Stimulated activated CD4-positive, alpha-beta T cell treated with anti-CD3 and anti-CD28 coated beads, Interleukin-1b, Interleukin-23, amount 100 ng/mL, for 4 hours (primary cell): ENCODE measurements at places on chromosomes 1 and 21.

DNA sequence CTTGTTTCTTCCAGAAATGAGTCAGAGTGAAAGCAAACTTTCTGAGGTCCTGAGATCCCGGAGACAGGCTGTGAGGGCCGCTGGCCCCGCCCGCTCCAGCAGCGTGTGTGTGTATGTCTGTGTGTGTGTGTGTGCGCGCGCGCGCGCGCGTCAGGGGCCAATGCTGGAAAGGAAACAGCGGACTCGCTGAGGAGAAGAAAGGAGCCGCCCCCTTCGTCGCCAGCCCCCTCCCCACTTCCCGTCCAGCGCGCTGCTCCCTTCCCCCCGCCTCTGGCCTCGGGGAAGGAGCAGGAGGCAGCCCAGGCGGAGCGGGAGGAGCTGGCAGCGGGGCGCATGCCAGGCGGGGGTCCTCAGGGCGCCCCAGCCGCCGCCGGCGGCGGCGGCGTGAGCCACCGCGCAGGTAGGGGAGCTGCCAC is at the start of gene DISC1:
Gene DISC1, plus strand, starts transcription at position 256 of the 416 bp plus-strand sequence. Its CDS starts 78 bp downstream, at position 334.
- DNase-seq = peak; percentile 42

- no peak for DNase-seq
Observed at GRCh38 chr1:21174654-21175323, 1.9 kb downstream of the EIF4G3 start.

GRCh38 chr1:62232871-62233278 is 38.2 kb downstream of the L1TD1 start:
- DNase-seq = no peak

DNA sequence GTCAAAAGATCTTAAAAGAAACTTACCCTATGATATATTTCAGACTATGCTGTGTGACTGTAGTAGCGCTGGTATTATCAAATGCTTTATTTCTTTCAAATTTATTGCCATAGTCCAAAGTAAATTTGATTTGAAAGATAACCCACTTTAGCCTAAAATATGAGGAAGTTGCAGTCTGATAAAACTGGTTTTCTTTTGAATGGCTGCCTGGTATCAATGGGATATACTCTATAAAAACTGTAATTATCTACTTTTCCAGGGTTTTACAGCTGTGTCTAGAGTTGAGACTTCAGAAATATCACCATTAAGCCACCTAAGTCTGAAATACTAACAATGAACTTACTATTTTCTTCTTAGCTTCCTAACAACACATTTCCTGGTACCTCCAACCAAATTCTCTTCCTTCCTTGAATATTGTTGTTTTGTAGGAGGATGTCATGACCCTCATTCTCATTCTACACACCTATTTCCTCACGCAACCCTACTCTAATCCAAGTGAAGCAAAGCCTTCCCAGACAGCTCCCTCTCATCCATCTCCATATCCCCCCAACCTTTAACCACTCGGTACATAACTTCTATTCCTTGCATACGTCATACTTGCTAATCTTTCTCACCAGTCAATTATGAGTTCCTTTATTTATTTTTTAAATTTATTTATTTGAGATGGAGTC is 17.0 kb downstream of the KDM5B start:
- DNase-seq = no peak

GRCh38 chr1:62492521-62492920 is 55.7 kb downstream of the USP1 start:
- no peak for DNase-seq

DNA sequence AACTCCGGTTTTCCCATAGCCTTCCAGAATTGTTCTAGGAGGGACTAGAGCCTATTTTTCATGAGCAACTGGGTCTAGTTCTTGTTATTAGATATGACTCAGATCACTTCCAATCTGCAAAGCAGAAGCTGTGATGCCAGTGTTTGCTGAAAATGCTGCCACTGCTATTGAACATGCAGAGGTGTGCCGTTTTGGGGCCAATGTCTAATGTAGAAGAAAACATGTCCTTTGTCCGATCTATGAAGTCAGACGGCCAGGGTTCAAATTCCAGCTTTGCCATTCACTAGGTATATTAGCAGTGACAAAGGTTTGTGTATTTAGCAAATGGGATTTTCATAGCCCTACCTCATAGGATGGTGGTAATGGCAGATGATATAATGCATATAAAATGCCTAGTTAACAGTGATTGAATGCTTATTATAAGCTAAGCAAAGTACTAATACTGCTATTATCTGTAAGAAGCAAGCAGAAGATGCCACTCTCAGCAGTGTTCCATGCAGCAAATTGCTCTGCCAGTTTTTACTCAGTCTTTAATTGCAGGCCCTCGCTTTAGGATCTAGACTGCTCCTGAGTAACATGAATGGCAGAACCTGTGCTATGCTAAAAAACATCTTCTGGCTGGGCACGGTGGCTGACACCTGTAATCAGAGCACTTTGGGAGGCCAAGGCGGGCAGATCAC is 40.1 kb upstream of the CXADR start:
- DNase-seq = no peak

- no peak for DNase-seq
Observed at GRCh38 chr1:14300991-14301703, 297.3 kb upstream of the KAZN start.

DNA sequence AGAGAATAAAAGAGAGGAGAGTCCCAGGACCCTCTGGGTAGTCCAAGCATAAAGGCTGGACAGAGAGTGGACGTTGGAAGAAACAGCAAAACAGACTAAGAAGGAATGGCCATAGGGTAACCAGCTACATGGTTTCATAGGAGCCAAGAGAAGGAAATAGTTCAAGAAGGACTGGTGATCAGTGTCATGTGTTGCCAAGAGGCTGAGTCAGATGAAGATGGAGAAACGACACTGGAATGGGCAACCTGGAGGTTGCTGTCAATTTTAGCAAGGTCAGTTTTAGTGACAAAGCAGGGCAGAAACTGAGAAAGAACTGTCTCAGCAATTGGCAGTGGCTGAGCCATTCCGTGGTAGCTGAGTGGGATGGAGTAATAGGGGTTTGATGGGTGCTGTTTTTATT is 41.4 kb downstream of the HMGB4 start:
- DNase-seq = no peak

DNA sequence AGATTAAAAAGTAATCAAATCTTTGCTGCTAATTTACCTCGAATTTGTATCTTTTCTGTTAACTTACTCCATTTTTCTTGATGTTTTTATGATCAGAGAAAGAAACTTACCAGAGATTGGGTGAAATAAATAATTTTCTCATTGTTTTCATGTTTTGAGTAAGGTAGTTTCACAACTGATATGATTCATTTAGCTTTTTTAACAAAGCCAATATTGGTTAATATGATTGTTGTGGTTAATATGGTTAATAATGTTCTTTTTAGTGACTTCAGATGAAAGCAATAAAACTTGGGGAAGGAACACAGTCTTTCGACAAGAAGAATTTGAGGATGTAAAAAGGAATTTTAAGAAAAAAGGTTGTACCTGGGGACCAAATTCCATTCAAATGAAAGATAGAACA is 48.1 kb downstream of the MAP3K21 start:
- no peak for DNase-seq

DNA sequence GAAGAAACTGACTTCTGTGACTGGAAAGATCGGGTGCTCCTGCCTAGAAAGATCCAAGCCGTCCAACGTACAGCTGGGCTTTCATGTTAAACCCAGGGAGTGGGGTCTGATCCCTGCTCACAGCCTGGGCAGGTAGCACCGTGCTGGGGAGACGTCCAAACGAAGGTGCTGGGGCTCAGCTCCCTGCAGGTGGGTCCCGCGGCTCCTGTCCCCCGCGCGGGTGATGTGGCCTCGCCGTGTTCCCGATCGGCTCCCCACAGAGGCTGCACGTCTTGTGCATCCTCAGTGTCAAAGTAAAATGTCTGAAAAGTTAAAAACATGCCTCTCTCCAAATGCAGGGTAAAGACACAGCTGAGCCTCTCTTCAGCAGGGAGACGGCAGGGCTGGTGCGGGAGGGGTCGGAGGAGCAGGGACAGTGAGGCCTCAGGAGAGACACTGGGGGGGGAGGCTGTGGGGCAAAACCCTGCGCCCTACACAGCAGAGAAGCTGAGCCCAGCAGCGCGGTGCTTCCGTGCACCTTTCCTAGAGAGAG is 40.1 kb upstream of the COL6A2 start:
- no peak for DNase-seq
